ENCODE measurements at places on chromosomes 3 and 15. TPM values are rescaled to one million over a fixed set of nuclear protein-coding genes. Genes with fewer than 3 reads are reported as not detected.

The XIRP1 gene
- total RNA-seq: not detected

The GUCA1C gene
- not detected for total RNA-seq

The CPNE4 gene
- not detected for total RNA-seq

The CYFIP1 gene
- 64.3 TPM for total RNA-seq

The SI gene
- not detected for total RNA-seq

The CELSR3 gene
- 0.22 TPM for total RNA-seq

DNA sequence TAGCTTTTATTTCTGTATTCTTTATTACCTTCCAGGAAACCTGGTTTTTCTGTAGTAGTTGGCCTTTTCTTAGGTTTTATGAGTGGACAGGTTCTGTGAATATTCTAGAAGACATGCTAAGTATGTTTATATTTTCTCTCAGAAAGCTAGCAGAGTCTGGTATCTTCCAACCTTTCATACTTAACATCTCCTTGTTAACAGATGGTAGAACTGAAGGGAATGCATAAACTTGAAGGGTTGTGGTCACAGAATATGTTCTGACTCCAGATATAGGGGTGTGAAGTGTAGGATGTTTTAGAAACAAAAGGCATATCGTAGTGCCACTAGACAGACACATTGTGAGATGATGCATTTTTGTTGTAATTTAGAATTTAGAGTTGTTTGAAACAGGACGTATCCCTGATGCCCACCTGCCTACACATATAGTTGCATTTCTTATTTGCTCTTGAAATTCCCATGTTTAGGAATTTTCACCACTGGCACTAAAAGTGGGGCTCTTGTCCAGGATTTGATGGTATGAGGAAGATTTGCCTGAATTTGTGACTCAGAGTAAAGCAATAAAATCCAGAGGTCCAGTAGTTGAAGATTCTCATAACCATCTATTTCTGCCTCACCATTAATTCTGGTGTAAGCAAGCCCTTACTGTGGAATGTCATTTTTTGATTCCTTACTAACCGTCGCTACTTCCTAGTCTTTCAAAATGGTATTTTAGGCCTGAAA is 274.5 kb downstream of the FEZF2 start:
- DNase-seq: no peak

GRCh38 chr15:70723122-70723422 is 40.3 kb downstream of the UACA start:
- no peak for DNase-seq

- no peak for DNase-seq
Observed at GRCh38 chr3:9361691-9362388, 1.0 kb upstream of the THUMPD3 start.

- no peak for DNase-seq
Observed at GRCh38 chr15:52464040-52464439, 64.6 kb downstream of the MYO5A start.

DNA sequence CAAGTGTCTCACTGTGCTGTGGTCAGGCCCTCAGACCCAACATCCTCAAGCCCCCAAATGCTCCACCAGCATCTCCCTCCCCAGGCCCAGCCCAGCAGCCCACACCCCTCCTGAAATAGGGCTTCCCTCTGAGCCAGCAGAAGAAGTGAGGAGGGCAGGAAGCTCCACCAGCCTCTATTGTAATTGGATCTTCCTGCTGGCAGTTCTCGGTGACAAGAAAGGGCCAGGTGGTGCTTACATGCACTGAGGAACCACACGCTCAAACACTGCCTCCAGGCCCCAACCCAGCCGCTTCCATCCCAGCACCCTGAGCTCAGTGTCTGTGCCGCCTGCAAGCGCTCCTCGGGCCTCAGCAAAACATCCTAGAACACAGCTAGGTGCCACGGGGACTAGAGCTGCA is 96.7 kb downstream of the ATP10A start:
- DNase-seq: no peak

DNA sequence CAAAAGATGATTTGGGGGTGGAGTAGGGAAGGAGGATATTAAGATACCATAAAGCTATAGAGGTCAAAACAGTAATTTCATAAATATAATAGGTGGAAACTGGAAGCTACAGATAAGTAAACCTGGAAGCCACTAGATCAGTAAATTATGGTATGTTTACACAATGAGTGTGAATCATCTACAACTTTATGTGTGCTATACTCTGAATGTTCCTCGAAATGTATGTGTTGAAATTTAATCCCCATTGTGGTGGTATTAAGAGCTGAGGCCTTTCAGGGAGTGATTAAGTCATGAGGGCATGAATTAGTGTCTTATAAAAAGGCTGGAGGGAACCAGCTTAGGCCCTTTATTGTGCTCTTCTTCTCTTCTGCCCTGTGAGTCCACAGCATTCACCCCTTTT is 25.2 kb downstream of the EOMES start:
- DNase-seq: no peak

DNA sequence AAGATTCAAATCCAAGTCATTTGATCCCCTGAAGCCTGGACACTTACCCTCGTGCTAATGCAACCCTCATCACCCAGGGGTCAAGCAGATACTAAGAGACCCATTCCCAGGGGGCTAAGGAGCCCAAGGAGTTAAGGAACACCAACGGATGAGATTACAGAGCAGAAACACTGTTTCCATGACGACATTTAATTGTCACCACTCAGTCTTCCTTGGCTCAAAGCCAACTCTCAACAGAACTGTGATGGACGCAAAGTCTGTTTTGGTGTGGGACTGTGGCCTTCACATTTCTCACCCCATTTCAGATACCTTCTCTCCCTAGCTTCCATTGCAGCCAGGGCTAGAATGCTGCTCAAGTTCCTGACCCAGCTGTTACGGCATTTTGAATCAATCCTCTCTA is 383.5 kb upstream of the WNT5A start:
- no peak for DNase-seq

GRCh38 chr3:100702082-100702979 is 7.0 kb upstream of the TFG start:
- no peak for DNase-seq
